Stimulated activated CD4-positive, alpha-beta T cell treated with anti-CD3 and anti-CD28 coated beads, Interleukin-1b, Interleukin-23, amount 100 ng/mL, for 4 hours (primary cell): ENCODE measurements at places on chromosomes 3 and 15.
A peak's percentile ranks its signal among the peaks of the same experiment; 100 is the strongest.

DNA sequence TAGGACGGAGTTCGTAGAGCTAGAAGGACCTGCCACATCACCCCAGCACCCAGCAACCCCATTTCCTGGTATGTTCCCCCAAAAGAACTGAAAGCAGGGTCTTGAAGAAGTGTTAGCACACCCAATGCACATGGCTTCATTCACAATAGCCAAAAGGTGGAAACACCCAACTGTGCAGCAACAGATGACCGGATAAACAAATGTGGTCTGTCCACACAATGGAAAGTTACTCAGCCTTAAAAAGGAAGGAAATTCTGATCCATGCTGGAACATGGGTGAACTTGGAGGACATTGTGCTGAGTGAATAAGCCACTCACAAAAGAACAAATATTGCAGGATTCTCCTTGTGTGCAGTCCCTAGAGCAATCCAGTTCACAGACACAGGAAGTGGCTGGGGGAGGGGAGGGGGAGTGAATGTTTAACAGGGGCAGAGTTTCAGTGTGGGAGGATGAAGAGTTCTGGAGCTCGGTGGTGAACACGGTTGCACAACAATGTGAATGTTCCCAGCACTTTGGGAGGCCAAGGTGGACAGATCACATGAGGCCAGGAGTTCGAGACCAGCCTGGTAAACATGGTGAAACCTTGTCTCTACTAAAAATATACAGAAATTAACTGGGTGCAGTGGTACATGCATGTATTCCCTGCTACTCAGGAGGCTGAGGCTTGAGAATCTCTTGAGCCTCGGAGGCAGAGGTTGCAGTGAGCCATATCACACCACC, 157.5 kb downstream of the NUP210 start:
- no peak for DNase-seq

DNA sequence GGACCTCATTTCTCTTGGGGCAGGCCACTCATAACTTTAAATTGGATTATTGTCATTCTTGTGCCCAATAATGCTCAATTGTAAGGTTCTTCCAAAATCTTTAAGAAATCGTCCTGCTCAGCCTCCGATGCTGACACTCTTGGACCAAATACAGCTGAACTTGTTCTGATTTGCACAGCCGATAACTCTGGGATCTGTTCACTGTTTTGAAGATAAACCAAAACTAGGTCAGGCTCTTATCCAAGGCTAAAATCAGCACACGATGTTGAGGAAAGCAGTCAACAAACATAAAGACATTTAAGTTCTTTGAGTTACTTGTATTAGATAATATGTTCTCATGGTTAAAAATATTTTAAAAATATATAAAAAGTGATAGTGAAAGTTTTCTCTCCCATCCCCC, 52.0 kb upstream of the NEO1 start:
- no peak for DNase-seq

- no peak for DNase-seq
Measured at GRCh38 chr3:165462636-165463334, 266.6 kb upstream of the SLITRK3 start.

DNA sequence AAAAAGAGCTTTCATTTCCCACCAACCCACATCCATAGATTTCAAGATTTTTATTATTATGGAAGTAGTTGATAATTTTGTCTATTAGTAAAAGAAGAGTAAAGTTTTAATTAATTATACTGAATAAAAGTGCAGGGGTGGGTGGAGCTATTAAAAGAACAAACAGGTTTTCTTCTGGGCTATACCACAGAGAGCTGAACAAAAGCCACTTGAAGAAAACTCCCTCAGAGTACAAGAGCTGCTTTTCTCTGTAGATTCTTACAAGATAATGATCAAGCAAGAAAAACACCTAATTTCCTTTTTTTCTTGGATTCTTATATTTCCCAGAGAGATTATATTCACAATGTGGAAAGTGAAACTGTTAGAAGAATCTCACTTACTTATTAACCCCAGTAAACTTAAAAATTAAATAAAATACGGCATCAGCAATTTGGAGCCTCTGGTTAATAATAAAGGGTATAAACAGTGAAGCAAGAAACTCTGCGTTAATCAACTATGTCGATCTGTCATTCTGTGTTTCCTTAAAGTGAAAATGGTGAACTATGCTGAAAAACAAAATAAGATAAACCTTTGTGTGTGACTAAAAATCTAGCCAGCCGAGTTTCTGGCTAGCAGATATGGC, 84.9 kb downstream of the THBS1 start:
- no peak for DNase-seq

GRCh38 chr3:13198264-13198879, 125.1 kb upstream of the IQSEC1 start:
- no peak for DNase-seq

DNA sequence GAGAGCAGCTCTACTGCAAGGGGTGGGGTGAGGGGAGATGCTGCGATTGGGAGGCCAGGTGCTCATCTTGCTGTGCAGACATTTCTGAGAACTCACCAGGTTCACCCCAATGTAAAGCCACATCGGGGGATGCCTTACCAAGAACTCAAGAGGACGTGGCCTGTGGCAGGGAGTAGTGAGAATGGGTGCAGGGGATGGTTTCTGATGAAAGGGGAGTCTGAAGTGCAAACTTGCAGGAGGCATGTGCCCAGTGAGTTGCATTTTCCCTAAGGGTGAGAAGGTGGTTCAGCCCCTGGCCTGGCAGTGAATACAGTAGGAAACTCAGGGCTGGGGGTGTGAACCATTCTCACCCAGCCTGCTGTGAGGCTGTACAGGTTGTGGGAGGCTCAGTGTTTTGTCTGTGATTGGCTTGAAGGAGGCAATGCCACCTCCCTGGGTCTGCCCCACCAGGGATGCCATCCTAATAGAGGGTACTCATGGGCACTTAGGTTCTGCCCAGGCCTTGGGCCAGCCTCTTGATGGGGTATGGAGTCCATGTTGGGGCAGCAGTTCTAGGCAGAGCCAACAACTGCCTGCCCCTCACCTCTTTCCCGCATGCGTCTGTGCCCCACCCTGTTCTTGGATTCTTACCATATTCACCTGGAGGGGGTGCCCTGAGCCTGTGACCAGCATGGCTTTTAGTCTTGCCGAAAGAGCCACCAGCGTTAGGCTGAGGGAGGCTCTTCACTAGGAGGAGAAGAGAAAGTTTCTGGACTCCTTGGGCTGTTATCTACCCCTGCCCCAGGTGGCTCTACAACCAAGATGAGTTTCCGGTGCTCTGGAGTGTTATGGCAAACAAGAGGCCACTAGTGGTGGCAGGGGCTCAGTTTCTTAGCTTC, 4.5 kb downstream of the HEMK1 start:
- peak; percentile 43 for DNase-seq

DNA sequence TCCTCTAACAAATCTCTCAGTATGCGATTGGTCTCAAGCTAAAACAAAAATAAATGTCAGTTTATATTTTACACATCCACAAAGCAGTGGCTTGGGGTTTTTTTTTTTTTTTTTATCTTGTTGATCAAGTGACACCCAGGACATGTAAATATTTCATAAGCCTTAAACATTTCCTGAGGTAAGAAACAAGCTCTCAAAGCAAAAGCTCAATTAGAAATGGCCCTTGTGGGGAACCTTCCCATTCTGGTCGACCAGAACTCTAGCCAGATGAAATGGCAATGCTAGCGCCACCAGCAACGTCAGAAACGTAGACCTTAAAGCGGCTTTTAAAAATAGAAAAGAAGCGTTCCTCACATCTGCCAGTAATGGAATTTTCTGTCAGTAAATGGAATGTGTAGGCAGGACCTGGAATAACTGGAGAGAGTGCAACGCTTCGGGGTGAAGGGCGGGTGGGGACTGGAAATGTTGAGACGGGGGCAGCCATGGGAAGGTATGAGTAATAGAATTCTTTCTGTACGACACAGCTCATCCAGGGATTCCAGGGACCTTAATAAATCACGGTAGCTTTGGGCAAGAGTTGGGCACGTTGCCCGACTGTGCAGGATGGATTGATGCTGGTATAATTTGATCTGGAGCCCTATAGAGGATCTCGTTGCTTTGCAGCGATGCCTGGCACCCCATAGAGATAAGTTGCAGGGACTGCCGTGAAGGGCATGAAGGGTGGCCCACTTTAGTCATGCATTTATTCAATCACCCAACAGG, 44.4 kb downstream of the BTD start:
- DNase-seq, result no peak

- no peak for DNase-seq
Measured at GRCh38 chr3:126117786-126118185, 33.9 kb upstream of the SLC41A3 start.

- DNase-seq, result no peak
Measured at GRCh38 chr3:100086401-100086800, 27.9 kb downstream of the FILIP1L start.

DNA sequence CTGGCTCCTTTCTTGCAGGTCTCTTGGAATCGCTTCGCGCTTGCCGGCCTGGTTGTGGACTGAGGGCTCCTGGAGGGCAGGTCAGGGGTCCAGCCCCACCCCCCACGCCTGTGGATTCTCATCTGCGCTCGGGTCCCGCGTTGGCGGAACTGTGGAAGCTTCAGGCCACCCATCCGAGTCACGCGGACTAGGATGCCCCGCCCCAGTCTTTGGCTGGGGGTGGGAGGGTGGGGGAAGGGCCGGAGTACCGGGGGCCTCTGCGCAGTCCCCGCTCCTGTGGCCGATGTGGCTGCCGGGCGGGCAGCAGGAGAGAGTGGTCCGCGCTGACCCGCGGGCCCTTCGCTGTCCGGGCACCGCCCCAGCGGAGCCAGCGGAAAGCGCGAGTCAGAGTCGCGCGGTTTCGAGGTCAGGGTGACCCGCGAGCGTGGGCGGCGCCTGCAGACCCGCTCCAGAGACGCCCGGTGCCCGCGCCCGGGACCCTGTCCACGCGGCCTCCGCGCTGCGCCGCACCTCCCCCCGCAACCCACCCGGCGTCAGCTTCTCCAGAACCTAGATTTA, 114.2 kb downstream of the KLF13 start:
- peak; percentile 40 for DNase-seq

- no peak for DNase-seq
Measured at GRCh38 chr3:183984127-183984740, 33.5 kb downstream of the ABCC5 start.

DNA sequence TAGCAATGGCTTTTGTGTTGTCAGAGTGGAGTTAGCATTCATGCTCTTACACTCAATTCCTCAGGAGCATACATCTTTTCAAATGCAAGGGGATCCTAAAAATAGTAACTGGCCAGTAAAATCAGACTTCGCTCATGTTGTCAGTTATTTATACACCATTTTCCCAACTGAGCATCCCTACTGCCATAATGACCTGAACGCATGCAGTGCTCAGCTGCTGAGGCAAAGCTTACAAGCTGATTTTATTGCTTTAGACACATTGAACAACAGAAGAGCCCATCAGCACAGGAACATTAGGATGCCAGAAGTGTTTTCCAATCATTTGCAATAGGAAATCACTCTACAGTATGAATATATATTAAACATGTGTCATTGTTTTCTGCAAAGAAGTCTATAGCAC, 689.7 kb upstream of the BCHE start:
- no peak for DNase-seq

DNA sequence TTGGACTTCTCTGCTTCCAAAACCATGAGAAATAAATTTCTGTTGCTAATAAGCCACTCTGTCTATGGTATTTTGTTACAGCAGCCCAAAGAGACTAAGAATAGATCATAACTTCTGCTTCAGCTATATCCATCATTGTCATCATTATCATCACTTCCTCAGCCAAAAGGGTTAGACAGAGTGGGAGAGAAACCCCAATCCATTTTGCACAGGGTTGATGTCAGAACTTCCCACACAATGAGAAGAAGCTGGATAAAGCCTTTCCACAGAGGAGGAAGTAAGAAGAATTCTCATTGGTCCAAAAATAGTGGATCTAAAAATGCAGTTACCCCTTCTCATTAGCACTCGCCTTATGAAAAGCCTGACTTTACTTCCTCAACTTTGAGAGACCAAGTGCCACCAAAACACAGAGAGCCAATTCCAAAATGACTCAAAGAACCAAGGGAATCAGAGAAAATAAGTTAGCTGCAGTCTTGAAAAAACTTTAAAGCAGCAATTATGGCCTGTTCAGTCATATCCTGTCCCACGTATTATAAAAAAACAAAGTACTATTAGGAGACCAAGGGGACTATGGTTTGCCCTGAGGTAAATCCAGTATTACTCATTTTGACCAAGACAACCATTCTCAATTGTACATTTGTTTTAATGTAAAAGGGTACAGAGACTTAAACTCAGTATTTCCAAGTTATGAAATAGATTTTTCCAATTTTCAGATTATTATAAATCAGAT, 80.2 kb downstream of the WNT5A start:
- DNase-seq, result no peak

GRCh38 chr3:184769382-184770170, 42.4 kb upstream of the VPS8 start:
- no peak for DNase-seq

- DNase-seq, result no peak
Measured at GRCh38 chr15:70528270-70528706, 235.1 kb downstream of the UACA start.

DNA sequence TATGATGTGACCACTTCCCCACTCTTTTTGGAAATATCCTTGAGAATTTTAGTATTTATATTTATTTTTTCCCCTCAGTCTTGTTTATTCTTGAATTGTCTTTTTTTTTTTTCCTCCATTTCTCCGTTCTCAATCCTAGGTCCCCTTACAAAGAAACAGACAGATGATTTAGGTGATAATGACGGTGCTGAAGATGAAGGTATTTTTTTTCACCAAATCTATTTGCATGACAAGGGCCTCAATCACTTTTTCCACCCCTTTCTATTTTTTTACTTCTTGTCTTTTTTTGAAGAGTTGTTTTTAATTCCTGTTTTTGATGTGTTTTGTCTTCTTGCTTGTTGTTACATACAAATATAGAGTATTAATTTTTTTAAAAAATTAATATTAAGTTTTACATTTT, 402.6 kb downstream of the NLGN1 start:
- DNase-seq, result no peak

DNA sequence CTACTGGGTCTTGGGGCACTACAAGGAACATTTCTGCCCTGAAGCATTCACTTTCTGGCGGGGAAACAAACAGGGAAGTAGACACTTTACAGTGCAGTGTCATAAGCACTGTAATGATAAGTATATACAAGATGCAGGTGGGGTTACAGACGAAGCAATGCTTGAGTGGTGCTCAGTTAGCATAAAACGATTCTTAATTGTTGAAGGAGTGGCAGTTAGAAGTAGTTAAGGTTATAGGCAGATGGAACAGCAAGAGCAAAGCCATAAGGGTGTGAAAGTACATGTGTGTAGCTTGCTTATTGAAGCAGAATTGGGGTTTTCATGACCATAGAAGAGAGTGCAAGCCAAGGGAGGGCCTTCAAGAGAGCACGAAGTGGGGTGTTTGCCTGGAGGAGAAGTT, 46.2 kb downstream of the SLC25A26 start:
- DNase-seq, result no peak
